Activated CD8-positive, alpha-beta T cell treated with anti-CD3 and anti-CD28 coated beads for 36 hours (primary cell): ENCODE measurements at places on chromosomes 7 and 10. TPM values are rescaled to one million over a fixed set of nuclear protein-coding genes. Genes with fewer than 3 reads are reported as not detected.

GRCh38 chr10:4217653-4218052 is 432.6 kb upstream of the KLF6 start:
- no peak for DNase-seq

- DNase-seq, result peak; percentile 47
These were observed 50.7 kb downstream of the PDGFA start for GRCh38 chr7:468681-469562.

- DNase-seq, result no peak
These were observed 1438.7 kb downstream of the REEP3 start for GRCh38 chr10:64959883-64960282.

- no peak for DNase-seq
These were observed 46.9 kb downstream of the STEAP1B start for GRCh38 chr7:22452960-22453558.

- no peak for DNase-seq
These were observed 535.0 kb downstream of the TNS3 start for GRCh38 chr7:47046949-47047348.

DNA sequence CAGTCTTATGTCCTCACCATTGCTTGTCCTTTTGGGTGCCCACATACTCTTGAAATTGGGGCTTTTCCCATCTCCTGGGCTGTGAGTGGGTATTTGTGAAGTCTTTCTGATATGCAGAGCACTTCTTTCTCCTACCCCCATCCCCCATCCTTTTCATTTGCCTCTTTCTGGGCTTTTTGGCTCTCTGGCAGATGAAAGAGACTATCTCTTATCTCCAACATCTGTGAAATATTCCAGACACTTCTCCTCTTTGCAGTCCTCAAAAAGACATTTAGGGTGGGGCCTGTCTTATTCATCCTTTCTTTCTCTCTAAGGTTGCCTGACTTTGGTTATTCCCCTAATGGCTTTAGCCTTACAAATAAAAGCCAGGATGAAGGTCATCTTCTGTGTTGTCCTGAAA is 462.2 kb upstream of the MKI67 start:
- no peak for DNase-seq

DNA sequence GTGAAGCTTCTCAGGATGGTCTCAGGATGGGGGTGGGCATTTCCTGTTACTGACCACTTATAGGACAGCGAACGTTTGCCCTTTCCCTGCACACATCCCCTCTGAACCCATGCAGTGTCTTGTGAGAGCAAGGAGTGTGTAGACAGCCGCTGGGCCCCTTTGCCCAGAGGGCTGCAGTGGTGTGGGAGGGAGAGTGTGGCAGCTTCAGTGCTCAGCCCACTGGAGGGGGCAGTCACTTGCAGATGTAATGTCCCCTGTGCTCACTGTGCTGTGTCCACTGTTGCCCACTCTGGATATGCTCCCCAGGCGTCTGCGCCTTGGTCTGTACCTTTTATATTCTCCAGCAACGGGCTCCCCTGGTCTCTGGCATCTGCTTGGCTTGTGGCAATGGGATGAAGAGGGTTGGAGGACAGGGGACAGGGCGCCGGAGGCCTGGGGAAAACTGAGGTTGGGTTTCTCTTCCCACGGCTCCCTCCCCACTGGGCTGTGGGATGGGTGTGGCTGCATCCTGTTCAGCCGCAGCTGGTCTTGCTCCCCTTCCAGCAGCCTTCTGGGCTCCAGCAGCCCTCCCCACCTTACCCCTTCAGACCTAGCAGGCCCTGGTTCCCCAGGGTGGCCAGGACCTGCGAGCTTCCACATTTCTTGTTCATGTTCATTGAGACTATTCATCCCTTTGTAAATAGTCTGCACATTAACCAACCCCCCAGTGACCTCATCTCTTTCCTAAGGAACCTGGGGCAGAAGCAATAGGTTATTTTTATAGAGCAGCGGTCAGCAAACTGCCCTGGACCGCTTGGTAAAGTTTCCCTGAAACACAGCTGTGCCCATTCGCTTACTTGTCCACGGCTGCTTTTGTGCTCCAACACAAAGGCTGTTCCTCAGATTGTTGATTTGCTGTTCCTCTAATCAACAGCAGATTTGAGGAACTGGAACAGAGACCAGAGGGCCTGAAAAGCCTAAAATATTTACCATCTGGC is 6.1 kb downstream of the ZNF789 start:
- DNase-seq, result no peak

DNA sequence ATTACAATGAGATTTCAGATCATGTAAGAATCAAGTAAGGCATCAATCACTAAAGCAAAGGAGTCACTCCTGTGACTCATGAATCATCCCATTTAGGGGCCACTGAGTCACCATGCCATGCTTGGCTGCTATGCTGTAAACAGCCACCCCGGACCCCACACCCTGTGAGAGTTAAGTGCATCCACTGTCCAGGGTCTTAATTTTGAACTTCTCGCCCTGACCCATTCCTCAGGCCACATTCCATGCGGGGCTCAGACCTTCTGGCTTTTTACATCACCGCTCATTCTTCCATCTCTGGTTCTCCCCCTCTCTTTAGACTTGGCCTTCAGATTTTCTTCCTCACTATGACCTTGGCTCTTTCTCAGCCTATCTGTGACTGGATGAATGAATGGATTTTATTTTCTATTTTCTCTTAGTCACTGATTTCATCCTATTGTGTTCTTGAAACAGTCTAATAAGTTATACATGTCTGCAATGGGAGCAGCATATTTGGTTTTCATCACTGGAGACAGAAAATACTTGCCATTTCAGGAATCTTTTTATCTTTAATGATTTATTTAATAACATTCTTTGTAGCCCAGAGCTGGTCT is 239.6 kb downstream of the SKIDA1 start:
- peak; percentile 7 for DNase-seq

DNA sequence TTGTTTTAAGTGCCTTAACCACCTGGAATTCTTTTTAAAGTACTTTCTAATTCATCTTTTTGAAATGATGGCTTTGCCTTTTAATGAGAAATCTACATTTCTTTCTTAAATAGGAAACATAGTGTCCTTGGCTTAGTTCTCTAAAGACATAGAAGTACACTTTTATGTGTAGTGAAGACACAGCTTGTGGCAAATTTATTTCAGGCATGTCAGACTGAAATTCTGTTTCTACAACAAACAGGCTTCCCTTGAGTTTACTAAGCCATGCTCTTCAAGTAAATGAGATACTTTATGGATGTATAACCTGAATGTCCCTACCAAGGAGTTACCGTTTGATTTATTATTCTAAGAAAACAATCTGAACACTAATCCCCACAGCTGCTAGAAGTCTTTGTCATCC is 136.9 kb upstream of the MAGI2 start:
- DNase-seq, result no peak

GRCh38 chr7:20778063-20778721 is 8.5 kb downstream of the SP8 start:
- peak; percentile 24 for DNase-seq

DNA sequence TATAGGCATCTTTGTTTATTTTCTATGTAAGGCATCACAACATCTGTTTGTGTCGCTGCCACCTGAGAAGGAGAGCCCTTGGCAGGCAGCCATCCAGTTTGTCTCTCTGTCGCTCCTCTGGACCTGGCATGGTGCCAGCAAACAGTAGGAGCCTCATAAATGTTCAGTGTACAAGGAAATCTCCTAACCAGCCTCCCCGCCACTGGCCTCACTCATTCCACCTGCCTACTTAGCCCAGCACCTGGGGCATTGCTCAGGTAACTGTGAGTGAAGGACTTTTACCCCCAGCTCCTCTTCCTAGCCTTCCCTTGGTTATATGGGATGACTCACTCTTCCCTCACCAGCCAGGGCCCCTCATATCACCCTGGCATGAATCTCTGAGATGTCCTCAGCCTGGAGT is 61.7 kb upstream of the NPTX2 start:
- no peak for DNase-seq

GRCh38 chr7:127930341-127931328 is 100.6 kb downstream of the LRRC4 start:
- no peak for DNase-seq

GRCh38 chr7:42274053-42274452 is 37.0 kb upstream of the GLI3 start:
- DNase-seq, result no peak

GRCh38 chr10:110163841-110164240 is 43.6 kb upstream of the MXI1 start:
- no peak for DNase-seq

DNA sequence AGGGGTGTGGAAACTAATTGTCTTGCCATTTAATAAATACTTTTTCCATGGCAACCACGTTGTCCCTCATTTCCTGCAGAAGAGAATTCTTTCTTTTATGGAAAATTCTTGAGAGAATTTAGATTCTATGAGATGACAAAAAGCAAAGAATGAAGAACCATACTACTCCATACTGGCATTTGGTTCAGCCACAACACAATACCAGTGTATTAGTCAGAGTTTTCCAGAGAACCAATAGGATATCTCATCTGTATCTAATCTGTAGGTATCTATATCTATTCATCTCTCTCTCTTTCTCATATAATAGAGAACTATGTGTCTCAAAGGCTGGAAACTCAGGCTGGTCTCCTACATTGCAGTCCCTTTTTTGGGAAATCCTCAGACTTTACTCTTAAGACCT is 44.6 kb upstream of the NAMPT start:
- no peak for DNase-seq

- peak; percentile 28 for DNase-seq
These were observed 10.9 kb upstream of the SP8 start for GRCh38 chr7:20797462-20798080.

GRCh38 chr7:128424686-128425275 is 15.0 kb upstream of the IMPDH1 start:
- DNase-seq, result no peak

GRCh38 chr10:123402656-123403055 is 248.5 kb downstream of the BUB3 start:
- no peak for DNase-seq

GRCh38 chr7:109996927-109997326 is 1094.0 kb upstream of the LRRN3 start:
- no peak for DNase-seq

DNA sequence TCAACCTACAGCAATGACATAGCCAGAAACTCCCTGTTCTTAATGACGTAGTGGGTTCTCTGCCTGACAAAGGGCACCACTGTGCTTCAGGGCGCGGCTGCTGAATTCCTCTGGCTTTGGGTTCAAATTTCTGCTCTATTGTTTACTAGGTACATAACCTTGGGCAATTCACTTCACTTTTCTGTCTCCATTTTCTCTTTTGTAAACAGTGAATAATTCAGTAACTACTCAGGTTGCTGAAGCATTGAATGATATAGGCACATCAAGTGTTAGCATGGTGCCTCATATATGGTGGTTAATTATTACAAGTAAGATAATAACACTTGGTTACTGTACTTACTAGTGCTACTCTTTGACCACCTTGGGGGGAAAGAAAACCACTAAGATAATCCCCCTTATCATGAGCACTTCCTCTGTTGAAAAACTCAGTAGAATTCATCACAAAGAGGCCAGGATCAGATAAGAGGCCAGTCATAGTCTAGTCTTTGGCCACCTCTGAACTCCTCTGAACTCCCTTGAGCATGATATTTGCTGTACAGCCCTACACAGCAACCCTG is 92.0 kb upstream of the AHR start:
- DNase-seq, result no peak

The TCTN3 gene
- 20.5 TPM for total RNA-seq

The VAX1 gene
- total RNA-seq, result not detected

The PDCD4 gene
- 186 TPM for total RNA-seq

The ABCB4 gene
- total RNA-seq, result not detected

The ATOH7 gene
- not detected for total RNA-seq

The ACTR3C gene
- 2.6 TPM for total RNA-seq

The FRA10AC1 gene
- total RNA-seq, result 15.1 TPM
